ENCODE measurements at places on chromosomes 11 and 22.

GRCh38 chr11:66548041-66548440, 1.3 kb downstream of the ACTN3 start:
- no peak for DNase-seq

- no peak for DNase-seq
These were observed 13.1 kb downstream of the TAF1D start for GRCh38 chr11:93727985-93728791.

- DNase-seq, result no peak
These were observed 5.9 kb downstream of the SF1 start for GRCh38 chr11:64772303-64773018.

DNA sequence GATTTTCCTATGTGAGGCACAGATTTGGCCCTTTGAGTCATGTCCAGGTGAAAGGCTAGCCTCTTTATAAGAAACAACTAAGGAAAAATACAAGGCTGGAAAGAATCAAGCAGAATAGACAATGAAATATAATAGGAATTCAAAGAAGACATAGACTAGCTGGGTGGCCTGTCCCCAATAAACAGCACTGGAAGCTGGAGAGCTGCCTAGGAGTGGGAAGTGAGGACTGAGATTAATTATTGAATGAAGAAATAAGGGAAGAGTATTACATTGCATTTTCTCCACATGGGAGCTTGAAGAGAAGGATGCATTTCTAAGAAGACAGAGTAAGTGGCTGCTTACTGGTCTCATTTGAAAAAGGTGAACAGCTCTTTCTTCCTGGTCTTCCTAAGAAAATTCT, 100.0 kb downstream of the CCDC34 start:
- DNase-seq, result no peak

- DNase-seq, result no peak
These were observed 58.0 kb downstream of the C11orf91 start for GRCh38 chr11:33642461-33643166.

DNA sequence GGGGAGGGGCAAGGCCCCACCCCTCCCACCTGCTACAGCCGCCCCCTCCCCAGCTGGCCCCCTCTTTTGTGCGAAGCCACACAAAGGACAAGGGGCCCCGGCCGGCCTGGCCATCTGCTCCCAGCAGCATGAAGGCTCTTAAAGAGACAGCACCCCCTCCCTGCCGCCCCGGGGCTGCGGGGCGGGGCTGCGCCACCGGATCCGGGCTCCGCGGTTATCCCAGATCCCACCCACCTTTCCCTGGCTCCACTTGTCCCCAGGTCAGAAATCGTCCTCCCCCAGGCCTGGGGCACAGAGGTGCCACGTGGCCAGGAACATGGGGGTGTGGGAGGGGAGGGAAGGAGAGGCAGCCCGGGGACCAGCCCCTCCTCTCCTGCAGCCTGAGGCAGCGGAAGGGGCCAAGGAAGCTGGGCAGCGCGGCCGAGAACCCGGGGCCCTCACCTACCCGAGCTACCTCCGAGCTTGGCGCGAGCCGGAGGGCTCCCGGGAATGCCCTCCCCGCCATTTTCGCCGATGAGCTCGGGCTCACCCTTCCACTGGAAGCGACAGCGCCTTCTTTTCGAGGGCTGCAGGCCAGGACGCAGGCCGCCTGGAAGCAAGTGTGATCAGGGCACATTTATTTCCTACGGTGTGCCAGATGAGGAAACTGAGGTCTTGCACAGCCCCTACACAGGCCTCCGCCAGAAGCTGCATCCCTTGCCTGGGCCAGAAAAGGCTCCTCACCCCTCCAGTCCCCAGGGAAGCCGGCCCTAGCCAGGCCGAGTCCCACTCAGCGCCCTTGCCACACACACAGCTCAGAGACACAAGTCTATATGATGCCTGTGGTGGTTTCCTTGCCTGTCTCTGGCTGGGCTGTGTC, 2.5 kb upstream of the RCOR2 start:
- DNase-seq, result no peak

DNA sequence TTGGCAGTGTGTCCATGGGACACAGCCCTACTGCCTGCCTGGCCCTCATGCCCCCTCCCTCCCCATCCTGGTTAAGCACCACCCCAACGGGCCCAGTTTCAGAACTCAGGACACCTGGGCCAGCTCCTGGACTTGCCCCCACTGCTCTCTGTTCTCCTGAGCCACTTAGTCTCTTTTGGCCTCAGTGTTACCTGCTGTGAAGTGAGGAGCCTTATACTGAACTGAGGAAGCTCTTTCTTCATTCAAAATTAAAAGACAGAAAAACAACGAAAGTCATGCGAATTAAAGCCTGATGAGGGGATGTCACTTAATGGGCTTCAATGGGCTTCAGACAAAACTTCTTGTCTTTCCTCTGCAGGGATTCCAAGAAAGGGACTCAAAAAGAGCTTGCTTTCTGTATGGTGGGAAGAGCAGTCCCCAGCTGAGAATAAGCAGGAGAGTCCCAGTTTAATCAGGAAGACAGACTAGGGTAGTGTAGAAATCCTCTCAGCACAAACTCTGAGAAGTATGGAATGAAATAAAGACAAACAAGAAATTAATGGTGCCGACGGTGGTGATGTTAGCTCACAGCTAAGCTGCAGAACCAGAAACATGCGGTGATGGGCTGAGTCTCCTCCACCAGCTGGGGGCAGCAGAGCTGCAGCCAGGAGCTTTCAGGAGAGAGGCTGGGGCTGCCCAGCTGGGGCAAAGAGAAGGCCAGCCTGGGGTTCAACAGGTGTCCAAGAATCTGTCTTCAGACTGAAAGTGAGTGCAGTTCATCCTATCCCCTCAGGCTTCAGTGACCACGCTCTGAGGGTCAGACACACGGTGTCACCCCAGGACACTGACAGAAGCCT, 101.0 kb downstream of the GGTLC2 start:
- DNase-seq, result peak; percentile 2

DNA sequence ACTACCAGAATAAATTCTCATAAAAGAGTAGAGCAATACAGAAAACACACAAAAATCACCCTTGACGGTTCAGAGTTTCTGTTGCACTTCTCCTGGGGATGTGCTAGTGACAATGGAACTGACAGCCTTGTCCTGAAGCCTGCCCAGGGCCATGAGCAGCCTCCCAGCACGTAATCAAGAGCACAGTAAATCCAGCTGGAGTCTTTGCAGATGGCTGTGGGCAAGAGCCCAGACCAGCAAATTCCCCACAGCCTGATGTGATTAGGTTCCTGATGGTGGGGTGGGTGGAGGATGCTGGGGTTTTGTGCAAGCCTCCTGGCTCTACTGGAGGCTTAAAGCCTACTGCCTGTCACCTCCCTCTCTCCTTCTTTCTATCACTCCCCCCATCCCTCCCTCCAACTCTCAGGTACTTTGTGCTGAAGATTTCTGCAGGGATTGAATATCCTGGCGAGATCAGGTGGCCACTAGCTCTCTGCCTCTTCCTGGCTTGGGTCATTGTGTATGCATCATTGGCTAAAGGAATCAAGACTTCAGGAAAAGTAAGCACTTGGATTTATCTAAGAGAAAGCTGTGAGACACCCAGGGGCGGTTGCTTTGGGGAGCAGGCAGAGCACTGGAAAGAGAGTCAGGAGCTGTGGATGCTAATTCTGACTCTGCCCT, 18.1 kb downstream of the SLC6A5 start:
- no peak for DNase-seq

GRCh38 chr11:123438131-123438627, 8.1 kb downstream of the GRAMD1B start:
- no peak for DNase-seq

DNA sequence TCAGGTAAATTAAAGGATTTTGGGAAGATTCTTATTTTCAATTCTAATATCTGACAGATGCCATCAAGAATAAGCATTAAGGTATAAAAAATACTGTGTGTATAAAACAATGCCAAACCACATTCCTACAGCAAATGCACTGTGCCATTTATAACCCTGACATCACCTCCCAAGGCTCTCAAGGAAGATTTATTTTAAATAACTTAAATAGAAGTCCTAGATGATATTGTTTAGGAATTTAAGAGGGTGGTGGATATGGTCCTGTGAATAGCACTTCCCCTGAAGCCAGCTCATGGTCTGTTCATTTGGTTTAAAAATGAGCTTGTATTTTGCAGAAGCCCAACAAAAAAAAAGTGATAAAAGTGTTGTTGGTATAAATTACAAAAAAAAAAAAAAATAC, 32.1 kb downstream of the PPIL2 start:
- no peak for DNase-seq

- DNase-seq, result no peak
These were observed 1.8 kb downstream of the SYTL2 start for GRCh38 chr11:85809191-85809590.

GRCh38 chr11:45917286-45917622, 423 bp downstream of the PEX16 start:
- no peak for DNase-seq

- no peak for DNase-seq
These were observed 1.5 kb upstream of the USP18 start for GRCh38 chr22:18148293-18148965.

DNA sequence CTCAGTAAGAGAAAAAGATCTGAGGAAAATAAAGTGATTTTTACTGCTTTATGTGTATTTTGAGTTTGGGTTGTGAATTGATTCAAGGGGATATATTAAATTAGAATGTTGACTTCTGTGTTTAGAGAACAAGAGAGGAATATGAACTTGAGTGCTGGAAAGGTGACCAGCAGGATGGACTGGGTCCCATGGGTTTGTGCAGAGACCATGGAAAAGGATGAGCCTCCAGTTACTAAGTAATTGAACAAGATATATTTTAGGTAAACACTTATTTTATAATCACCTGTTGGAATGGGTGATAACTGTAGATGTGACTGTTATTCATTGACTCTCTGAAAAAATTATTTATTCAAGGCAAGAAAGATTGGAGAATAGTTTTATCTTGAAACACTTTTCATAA, 82.0 kb upstream of the TOP3B start:
- DNase-seq, result no peak

DNA sequence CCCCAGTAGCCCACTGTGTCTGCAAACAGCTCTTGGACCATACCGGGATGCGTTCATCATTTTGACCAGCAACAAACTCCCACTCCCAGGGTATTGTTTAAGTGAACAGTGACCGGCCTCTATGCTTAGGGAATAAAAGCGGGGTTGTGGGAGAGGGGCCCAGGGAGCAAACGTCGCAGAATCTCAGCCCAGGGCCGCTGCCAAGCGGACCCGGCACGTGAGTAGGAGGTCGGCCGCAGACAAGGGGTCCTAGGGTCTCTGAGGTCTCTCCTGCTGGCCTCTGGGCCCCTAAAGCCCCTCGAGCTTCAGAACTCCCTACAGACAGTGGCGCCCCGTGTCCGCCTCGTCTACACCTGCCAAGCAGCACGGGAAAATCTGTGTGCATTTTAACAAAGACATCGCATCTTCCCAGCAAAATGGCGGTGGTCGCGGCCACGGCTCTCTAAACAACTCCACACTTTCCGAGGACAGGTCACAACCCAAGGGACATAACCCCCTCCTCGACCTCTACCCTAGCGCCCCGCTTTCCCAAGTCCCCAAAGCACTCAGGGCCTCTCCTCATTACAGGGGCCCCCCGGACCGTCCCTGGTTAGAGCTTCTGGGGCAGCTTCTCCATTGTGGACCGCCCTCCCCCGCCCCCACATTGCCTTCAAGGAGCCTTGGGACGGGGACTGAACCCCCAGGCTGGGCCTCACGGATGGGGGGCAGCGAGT, 3.9 kb upstream of the GCAT start:
- no peak for DNase-seq

GRCh38 chr11:97617031-97617430, 1227.2 kb downstream of the JRKL start:
- no peak for DNase-seq

- no peak for DNase-seq
These were observed 20.3 kb downstream of the DKK3 start for GRCh38 chr11:11988099-11988651.

DNA sequence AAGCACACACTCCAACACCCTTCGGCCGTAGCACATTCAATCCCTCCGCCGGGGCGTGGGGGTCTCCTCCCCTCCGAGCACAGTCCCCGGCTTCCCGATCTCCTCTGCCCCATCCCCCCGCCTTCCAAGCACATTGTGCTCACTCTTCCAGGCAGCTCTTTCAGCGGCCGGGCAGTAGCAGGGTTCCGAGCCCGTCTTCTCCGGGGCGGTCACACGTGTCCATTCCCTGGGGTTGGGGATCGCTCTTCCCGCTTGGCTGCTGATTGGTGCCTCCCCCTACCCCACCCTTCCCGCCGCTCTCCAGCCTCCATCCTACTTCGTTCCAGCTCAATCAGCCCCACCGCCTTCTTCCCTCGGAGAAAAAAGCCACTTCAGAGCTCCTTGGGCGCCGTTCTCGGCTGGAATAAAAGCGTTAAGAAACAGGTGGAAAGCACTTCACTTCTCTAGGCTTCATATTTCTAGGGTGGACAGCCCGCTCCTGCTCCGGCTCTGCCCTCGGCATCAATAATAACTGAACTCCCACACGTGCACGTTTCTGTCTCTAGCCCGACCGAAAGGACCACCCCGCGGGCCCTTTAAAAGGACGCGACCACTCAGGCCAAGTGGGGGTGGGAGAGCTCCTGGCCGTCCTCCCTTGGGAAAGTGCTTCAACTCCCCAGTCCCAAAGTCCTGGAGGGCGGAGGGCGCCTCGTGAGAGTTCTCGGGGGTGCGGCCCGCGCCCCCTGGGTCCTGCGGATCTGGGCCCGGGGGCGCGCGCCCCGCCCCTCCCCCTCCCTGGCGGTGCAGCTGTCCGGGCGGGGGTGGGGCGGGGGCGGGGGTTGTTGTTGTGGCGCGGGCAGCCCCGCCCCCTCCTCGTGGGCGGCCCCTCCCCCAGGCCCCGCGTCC, 464 bp upstream of the CECR2 start:
- DNase-seq, result no peak

GRCh38 chr11:77505956-77506355, 32.1 kb upstream of the PAK1 start:
- DNase-seq, result no peak

- DNase-seq, result no peak
These were observed 279.8 kb downstream of the DDX10 start for GRCh38 chr11:108944471-108945178.

GRCh38 chr22:28788601-28789000, 11.8 kb downstream of the XBP1 start:
- DNase-seq, result no peak

DNA sequence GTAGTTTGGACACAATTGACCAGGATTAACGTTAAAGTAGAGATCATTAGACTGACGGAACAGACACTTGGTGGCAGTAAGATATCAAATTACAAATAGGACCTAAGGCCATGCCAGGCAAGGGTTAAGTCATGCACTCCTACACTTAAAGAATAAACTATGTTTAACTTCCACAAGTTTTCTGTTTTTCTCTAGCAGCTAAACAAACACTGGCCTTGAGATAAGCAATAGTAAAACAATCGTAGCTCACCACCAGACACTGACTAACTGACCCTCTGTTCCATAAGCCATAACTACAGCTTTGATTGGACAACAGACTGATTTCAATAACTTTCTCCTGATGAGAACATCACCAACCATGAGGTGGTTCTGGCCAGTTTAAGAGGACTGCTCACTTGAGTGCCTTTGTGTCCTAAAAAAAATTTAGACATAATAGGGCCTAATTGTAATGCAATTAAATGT, 2.0 kb upstream of the CEP126 start:
- no peak for DNase-seq

GRCh38 chr11:59616396-59616982, 915 bp upstream of the OSBP start:
- DNase-seq, result no peak

DNA sequence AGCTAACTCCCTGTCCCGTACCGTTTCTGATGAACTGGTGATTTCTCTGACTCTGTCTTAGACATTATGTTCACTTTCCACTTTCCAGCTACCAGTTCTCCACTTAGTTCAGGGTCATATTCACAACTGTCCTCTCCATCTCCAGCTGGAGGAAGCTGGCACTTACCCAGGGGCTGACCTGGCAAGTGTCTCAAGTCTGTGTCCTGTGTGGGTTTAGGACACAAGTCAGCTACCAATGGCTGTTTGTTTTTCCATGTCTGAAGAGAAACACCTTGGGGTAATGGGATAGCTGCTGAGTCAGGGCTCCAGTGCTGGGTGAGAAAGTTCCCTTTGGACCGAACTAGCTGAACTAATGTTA, 134.4 kb downstream of the CSNK2A3 start:
- DNase-seq, result no peak

Measured in NCI-H2081 (cell line).